ENCODE measurements at places on chromosomes 3 and 15.

- DNase-seq = no peak
Measured at GRCh38 chr3:30810625-30811024, 83.8 kb downstream of the GADL1 start.

DNA sequence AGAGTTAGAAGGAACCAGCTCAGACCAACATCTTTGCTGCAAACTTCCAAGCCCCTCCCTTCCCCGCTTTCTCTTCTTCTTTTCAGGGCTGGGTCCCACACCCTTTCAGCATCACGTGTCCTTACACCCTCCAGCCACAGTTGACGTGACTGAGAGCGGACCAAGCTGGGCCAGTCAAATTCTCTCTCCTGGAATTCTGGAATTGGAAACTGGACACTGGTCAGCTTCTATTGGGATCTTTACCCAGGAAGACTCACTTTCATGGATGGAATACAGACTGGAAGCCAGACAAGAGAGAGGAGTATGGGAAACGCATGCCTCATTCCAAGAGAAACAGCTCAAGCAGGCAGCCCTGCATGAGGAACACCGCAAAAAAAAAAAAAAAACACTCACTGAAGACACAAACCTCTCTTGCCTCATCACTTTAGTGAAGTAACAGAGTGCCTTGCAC is 12.4 kb upstream of the TPM1 start:
- no peak for DNase-seq

GRCh38 chr3:66047311-66048050 is 8.8 kb upstream of the MAGI1 start:
- no peak for DNase-seq

GRCh38 chr15:66149871-66150270 is 103.7 kb downstream of the MEGF11 start:
- DNase-seq = no peak

- DNase-seq = no peak
Measured at GRCh38 chr3:30691944-30692343, 85.5 kb downstream of the TGFBR2 start.

DNA sequence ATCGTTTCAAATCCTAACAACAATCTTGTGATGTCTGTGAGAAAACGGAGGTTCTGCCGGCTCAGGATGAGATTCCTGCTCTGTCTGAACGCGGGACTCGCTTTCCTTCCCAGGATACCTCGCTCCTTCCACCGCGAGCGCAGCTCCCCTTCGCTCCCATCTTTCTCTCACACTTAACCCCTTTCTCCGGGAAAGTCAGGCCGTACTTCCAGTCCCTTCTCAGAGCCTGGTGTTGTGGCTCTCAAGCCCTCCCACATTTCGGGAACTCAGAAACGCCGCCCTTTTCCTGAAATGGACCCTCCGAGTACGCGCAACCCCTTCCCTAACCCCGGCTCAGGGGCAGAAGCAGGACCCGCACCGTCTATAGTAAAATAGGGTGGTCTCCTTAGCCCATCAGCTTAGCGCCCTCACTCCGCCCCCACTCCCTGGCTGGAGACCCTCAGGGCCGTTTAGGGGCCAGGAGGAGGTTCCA is 378 bp upstream of the FEM1B start:
- DNase-seq = no peak

DNA sequence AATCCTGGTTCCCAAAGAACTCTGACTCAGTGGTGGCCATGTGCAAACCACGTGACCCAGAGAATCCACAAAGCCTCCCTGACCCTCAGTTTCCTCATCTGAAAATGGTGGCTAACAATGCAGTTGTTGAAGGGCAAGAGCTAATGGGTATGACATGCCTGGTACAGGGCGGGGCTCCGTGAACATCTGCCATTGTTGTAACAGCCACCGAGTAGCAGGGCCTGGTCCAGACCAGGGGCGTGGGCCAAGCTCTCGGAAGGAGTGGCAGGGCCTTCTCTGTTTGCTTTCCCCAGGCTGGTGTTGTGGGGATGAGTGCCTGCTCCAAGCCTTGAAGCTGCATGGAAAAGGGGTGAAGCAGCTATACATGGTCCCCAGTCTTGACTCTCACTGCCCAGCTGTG is 13.4 kb downstream of the MAPKAPK3 start:
- DNase-seq = no peak

DNA sequence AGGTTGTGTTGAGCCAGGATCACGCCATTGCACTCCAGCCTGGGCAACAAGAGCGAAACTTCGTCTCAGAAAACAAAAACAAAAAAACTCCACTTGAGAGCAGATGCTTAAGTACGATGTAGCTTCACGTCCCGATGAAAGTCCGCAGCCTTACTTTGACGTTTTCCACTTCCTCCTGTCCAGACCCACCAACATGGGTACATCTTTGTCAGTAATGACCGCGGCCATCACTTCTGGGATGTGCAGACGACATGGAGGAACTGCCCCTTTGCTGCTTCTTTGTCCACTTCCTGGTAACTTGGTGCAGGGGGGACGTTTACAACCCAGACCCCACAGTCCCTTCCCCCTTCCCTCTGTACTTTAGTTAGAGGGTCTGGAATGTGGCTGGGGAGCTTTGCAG is 48.7 kb downstream of the CRABP1 start:
- no peak for DNase-seq

DNA sequence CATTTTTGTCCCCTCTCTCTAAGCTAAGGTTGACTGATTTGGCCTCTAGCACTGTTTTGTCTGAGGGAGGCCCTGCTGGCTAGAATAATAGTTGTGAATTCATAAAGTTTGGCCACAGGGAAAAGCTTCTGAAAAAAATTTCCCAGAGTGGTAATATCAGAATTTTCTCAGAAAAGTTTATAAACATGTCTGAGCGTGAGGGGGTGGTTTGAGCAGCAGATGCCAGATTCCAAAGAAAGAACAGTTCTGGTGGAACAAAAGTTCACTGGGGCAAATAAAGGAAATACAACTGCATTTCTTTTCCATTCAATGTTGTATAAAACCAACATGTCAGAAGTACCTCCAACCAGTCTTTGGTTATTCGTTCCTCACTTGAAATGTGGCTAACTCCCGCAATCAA is 61.2 kb downstream of the CLDN1 start:
- no peak for DNase-seq

GRCh38 chr15:70159713-70160009 is 61.9 kb upstream of the TLE3 start:
- no peak for DNase-seq

- no peak for DNase-seq
Measured at GRCh38 chr3:37071921-37072320, 78.6 kb downstream of the MLH1 start.

- DNase-seq = no peak
Measured at GRCh38 chr3:43580181-43580580, 41.6 kb downstream of the ANO10 start.

GRCh38 chr3:65666448-65667091 is 372.1 kb downstream of the MAGI1 start:
- no peak for DNase-seq

DNA sequence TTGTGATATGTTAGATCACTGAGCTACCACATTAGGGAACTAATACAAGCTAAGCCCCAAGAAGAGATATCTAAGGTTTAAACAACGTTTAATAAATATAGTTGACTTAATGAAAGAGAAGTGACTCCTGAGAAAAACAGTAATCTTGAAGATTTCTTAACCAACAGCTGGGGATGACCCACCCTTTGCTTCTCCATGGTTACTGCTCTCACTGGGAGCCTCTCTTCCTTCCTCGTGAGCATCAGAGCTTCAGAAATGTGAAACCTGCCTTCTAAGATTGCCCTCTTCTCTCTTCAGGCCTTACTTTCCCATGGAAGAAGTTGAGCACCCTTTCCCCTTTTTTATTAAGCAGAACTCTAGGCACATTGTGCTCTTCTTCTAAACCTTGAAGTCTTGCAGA is 132.2 kb upstream of the NR2E3 start:
- no peak for DNase-seq

DNA sequence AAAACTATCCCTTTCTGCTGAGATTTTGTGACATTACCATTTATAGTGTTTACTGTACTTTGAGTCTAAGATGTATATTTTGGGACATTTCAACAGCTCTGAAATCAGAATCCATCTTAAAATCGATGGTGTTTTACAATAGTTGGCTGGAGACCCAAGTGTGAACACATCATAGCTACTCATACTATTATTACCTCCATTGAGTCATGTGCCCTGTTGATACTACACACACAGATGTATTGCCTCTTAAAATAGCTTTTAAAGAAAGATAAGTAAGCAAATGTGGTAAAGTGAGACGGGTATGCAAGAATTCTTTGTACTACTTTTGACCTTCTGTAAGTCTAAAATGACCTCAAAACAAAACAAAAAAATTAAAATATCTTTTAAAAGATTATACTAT is 6.7 kb downstream of the LMOD3 start:
- DNase-seq = no peak

GRCh38 chr3:124213641-124214040 is 221.7 kb upstream of the ROPN1 start:
- DNase-seq = no peak

DNA sequence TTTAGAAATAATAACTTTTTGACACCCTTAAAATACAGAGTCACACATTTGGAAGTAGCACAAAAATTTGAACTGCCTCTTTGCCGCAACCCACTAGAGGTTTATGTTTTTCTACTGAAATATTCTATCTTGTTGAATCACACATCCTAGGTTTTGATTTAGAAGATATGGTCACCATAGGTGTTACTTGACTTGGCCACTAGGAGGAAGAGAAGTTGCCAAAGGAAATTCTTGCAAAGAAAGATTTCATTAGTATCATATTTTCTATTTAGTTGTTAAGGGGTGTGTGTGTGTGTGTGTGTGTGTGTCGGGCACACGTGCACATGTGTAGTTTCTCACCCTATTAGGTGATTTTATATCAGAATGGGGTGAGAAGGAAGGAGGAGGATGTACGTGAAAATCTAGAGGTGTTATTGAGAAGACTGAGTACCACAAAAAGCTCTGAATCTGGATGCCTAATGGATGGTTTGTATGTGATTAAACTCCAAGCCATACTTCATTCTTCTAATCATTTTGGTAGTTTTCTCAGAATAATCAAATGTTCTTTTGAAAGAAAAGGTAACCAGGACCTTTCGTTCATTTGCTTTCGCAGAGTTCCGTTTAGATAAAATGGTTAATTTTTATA is 31.5 kb downstream of the ZFAND6 start:
- DNase-seq = no peak

DNA sequence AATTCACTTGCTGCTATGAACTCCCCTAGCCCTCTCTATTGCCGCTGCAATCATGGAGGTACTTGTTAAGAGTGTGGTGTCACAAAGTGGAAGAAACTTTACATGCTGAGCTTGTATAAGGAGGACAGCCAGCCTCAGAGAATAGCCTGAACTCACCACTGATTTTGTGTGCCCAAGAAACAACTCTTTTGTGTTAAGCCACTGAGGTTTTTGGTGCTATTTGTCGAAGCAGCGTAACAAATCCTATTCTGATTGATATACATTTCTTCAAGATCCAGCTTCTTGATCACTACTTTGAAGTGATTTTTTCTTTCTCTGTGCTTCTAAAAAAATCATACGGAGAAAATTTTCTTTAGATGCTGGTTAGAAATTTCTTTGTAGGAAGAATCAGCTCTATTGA is 132.4 kb downstream of the MEIS2 start:
- no peak for DNase-seq

- DNase-seq = no peak
Measured at GRCh38 chr3:119295816-119296726, 1.9 kb downstream of the ARHGAP31 start.

DNA sequence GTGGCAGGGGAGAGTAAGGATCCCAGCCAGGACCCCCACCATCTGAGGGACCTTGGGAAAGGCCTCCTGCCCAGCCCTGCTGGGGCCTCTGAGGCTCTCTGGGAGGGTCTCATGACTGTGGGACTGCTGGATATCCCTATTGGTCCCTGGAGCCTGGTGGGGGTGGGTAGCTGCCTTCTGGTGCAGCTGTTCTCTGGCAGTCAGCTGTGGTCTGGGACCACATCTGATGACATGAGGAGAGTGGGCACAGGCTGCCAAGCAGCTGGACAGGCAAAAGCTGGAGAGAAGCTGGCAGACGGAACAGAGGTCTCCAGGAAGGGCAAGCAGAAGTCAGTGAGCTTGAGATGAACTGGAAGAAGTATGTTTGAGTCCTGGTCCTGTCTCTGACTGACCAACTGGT is 22.4 kb downstream of the PLEKHO2 start:
- DNase-seq = no peak

DNA sequence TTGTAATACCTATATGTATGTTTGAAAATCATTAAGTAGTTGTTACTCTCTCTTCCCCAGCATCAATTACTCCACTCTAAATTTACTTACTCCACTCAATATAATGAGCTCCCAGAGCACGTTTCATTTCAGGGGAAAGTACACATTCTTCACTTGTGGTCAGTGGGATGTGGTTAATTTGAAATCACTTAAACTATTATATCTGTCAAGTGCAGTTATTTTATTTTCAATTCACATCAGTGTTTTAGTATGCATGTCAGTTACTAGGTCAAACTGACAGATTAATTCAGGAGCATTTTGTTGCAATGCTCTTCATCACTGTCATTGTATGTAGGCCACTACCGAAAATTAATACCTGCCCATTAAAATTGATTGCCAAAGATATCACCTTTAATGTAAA is 376.1 kb downstream of the ZIC4 start:
- DNase-seq = no peak

- no peak for DNase-seq
Measured at GRCh38 chr3:193875601-193876321, 260.2 kb upstream of the HES1 start.

GRCh38 chr3:188339410-188340295 is 185.7 kb downstream of the LPP start:
- DNase-seq = no peak

DNA sequence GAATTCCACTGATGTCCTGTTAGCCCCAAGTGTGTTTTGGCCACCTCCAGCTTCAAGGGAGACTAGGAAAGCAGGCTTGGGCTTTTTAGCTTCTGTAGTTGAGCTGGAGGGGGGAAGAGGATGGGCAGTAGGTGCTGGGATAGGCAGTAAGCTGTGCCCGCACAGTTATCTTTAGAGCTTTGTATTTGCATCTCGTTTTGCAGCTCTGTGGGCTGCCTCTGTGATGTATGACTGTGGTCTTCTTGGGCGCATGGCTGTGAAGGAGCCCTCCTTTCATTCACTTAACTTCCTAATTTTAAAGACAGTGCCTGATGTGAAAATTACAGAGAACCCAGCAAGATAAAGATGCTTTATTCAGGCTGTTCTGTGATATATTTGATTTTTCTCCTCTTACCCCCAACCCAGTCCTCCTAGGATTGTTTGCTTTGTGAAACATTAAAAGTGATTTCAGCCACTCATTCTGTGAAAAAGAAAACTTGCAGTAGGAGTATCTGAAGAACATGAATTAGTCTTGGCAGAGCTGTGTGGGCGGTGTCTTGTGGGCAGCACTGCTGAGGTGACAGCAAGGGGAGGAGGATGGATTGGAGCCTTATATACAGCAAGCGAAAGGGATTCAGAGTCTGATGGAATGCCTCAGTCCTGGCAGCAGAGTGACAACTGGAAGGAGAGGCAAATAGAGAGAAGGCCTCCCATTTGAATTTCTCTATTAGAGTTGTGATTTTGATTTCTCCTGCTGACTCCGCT is 74.3 kb downstream of the LARS2 start:
- no peak for DNase-seq

Measured in GM19239 (cell line).